Hypothalamus (tissue), 51 donors: ENCODE measurements at places on chromosomes 3 and 15.

DNA sequence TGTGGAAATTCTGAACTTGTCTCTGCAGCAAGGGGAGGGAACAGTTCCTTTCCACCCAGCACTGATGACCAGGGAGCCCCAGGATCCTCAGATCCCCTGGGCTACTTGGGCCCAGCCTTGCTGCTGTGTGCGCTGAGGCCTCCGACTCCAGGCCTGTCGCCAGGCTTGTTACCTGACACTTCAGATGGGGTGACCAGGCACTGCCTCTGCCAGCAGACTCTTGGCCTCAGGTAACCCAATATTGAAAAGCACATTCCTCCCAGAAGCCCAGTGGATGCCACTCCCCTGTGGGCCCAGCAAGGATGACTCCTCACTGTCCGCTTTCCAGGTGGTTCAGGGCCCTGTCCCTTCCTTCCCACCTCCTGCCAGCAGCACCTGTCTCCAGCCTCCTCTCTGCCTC, 3.5 kb upstream of the PLA2G4E start:
- no peak for DNase-seq

- peak; percentile 50 for DNase-seq
Observed at GRCh38 chr3:49017971-49018706, at the start of gene DALRD3. DALRD3 (minus strand) TSS chr3:49018580; CDS start chr3:49018564, 16 bp downstream.

DNA sequence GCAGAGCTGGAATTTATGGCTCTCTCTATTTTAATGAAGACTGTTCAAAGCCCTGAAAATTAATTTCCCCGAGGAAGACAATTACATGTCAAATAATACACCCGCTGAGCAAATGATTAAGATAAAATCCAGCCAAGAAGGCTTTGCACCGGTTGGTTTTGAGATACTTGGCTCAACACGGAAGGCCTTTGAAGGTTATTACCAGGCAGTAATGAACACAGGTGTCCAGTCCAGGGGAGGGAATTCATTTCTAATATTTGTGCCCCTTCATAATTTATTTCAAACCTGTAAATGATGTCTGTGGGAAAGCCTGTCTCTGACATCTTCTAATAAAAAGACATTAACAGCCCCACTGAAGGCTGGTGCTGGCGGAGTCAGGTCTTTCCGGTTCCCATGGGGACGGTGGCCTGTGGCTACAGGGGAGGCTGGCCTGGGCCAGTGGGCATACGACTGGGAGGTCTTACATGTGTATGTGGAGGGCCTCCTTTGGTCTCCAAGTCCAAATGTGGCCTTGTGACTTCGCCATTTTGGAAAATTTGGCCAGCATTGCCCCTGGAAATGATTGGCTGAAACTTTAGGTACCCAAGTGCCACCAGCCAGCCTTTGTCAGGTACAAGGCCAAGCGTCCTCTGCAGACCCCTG, 49.9 kb upstream of the IQSEC1 start:
- DNase-seq, result no peak

- DNase-seq, result no peak
Observed at GRCh38 chr3:19540464-19540863, 392.2 kb downstream of the KCNH8 start.

GRCh38 chr3:116886202-116886893, 176.8 kb downstream of the TUSC7 start:
- no peak for DNase-seq

- DNase-seq, result no peak
Observed at GRCh38 chr3:24195504-24196230, 250.6 kb downstream of the NR1D2 start.

- DNase-seq, result no peak
Observed at GRCh38 chr3:79810092-79810491, 42.3 kb upstream of the ROBO1 start.

DNA sequence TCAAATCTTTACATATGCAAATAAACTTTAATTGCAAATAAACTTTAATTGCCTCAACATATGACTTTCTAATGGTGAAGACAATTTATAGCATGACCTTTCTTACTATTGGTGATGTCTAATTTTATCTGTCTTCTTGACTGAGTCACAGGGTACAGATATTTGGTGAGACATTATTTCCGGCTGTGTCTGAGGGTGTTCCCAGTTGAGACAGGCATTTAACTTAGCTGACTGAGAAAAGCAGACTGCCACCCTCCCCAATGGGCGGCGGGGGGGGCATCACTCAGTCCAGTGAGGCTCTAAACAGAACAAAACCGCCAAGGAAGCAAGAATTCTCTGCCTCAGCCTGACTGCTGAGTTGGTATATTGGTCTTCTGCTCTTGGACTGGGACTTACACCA, 160.0 kb downstream of the TBL1XR1 start:
- no peak for DNase-seq

DNA sequence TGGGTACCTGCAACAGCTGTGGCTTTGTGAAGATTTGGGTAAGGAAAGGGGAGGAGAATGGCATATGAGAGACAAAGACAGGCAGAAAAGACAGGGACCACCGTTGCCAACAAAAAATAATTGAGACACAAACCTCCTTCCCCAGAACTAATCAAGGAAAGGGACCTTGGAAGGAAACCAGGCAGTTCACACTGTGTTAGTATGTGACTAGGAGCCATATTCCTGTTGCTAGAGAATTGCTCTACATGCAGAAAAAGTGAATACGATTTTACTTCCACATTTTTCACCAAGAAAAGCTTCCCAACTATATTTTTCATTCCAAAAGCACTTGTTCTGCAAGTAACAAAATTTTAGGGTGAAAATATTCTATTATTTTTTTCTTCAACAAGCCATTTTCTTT, 393.7 kb upstream of the ADAMTS9 start:
- no peak for DNase-seq

- DNase-seq, result no peak
Observed at GRCh38 chr3:43307226-43307625, 20.9 kb downstream of the SNRK start.

- no peak for DNase-seq
Observed at GRCh38 chr3:72086743-72087087, 301.8 kb upstream of the PROK2 start.

DNA sequence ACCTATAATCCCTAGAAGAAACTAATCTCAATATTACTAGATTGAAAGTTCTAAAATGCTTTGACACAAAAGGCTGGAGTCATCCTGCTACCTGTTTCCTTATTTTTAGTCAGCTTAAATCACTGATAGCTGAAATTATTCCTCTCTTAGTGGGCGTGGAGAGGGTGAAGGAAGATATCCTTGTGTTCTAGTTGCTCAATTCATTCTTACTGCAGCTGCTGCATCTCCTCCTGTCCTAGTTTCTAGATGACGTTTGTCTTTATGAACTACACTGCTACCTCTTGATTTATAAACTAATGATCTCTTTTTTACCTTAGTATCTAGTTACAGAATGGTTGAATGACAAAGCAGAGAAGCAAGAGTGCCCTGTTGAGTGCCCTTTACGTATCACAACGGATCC, 50.7 kb downstream of the SETD5 start:
- no peak for DNase-seq

DNA sequence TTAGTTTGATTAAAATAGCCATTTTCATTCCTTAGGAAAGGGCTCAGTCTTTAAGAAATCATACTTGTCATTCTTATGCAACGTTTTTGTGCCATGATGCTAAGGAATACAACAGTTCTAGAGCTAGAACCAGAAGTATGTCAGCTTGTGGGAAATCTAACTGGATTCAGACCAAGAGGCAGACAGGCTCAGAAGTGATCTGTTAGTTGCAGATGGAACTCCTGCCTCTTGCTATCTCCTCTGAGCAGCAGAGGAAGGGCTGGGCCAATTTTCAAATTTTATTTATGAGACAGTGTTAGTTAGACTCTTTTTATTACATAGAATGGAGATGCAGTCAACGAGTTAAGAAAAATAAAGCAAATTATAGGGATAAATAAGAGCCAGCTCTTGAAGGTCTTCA, 48.5 kb upstream of the RYR3 start:
- DNase-seq, result no peak

DNA sequence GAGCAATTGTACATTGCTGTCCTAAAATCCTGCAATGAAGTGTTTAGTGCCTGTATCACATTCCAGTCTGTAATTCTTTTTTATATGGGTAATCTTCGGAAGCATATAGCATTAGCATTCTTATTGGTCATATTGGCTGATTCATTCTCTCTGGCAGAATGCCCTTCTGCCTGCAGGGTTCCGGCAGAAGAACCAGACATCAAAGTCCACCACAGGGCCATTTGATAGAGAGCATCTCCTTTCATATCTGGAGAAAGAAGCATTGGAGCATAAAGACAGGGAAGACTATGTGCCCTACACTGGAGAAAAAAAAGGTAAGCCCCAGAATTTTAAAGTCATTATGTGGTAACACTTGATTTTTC, 39.6 kb downstream of the TMOD3 start:
- no peak for DNase-seq

DNA sequence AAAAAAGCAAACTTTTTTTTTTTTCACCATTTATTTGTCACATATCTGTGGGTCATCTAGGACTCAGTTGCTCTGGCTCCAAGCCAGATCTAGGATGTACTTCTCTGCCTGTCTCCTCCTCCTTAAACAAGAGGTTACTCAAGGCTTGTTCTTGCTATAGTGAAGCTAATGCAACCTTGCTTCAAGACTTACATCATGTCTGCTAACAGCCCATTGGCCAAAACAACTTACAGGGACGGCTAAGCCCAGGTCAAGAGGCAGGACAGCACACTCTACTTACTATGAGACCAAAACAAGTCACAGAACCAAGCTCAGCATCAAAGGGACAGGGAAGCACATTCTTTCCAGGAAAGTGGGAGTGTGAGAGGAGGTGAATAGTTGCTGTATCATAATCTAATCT, 123.8 kb upstream of the BNIP2 start:
- DNase-seq, result no peak

GRCh38 chr15:25741256-25741580, 121.9 kb downstream of the ATP10A start:
- DNase-seq, result no peak

GRCh38 chr15:100663915-100664281, 61.5 kb downstream of the ASB7 start:
- DNase-seq, result no peak
